ENCODE measurements at places on chromosomes 16 and 17.

DNA sequence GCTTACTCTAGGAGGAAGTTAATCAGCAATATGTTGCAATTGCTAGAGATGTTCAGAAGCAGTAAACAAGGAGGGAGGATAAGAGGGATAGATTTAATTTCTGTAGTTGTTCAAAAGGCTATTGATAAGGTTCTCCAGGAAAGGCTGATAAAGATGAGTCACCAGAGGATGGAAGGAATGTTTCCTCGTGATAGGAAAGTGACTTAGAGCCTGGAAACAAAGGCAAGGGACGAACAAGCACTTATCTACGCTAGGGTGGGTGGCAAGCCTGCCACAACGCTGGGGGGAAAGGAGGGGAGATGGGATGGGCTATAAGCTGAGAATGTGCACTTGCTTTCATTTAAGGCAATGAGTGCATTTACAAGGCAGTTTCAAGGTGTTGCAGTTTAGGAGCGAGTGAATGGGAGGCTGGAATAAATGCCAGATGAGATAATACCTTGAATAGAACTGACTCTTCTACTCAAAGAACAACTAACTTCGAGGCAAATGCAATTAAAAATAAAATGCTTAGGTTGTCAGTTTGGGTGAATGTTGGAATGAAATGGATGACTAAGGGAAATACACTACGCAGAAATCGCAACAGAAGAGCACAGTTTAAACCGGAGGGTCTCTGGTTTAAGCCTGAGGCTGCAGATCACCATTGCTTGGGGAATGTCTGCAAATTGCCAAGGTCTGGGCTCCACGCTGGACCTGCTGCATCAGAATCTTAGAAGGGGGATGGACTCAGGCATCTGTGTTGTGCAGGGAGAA lies 76.0 kb upstream of the RBBP6 start:
- DNase-seq = no peak

- no peak for DNase-seq
These were observed 2.2 kb downstream of the ZNF668 start for GRCh38 chr16:31071861-31072260.

GRCh38 chr17:75752802-75753513 lies 12.0 kb downstream of the GALK1 start:
- DNase-seq = no peak

- DNase-seq = no peak
These were observed 39.9 kb upstream of the IRX6 start for GRCh38 chr16:55283812-55284717.

GRCh38 chr16:48526058-48526957 lies 83.7 kb downstream of the N4BP1 start:
- DNase-seq = peak; percentile 57

DNA sequence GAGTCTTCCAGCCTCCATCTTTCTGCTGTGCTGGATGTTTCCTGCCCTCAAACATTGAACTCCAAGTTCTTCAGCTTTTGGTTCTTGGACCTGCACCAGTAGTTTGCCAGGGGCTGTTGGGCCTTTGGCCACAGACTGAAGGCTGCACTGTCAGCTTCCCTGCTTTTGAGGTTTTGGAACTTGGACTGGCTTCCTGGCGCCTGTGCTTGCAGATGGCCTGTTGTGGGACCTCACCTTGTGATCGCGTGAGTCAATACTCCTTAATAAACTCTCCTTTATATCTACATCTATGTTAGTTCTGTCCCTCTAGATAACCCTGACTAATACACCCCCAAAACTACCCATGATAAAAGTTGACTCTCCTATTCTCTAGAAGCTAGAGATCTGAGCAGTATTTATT lies 7.6 kb upstream of the CD300A start:
- DNase-seq = no peak

- DNase-seq = no peak
These were observed 11.3 kb downstream of the CORO7 start for GRCh38 chr16:4404967-4405696.

GRCh38 chr17:82386255-82386831 lies 14.8 kb downstream of the UTS2R start:
- no peak for DNase-seq

DNA sequence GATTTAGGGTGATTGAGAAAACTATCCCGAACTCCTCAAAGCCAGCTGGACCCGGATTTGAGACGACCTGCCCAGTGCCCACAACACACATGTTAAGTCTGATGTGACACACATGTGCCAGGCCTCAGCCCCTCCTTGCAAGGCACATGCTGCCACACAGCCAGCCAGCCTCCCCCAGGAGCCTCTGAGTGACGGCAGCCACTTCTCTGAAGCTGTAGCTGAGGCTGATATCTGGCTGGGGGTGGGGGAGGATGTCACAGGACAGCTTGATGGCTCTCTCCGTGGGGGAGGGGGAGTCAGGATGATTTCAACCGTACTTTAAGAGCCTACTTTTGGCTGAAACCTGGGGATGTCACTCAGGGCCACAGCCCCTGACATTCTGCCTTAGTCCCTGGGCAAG lies 40.9 kb downstream of the SRCIN1 start:
- no peak for DNase-seq

- no peak for DNase-seq
These were observed 927 bp upstream of the ENGASE start for GRCh38 chr17:79073706-79074088.

- DNase-seq = no peak
These were observed 62.1 kb upstream of the TEKT1 start for GRCh38 chr17:6893382-6894205.
